Spleen (tissue), 13 donors: ENCODE measurements at places on chromosomes 2 and 18.

GRCh38 chr2:241603686-241604085 is 33.3 kb downstream of the THAP4 start:
- DNase-seq: no peak

DNA sequence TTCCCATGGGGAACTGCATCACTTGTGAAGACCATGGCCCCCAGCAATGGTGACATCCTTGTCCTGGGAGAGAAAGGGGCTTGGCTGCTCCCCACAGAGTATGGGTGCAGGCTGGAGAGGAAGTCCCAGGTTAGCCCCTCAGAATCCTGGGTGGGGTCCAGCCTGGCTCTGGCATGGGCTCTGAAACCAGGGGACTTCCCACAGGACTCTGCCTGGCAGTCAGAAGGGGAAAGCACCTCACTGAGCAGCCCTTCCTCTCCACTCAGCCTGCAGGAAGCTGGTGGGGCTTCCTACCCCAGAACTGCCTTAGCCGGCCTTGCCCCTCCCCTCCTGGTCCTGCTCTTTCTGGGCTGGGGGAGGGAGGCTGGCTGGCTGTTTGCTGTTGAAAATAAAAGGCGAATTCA is 3.7 kb downstream of the NEURL3 start:
- peak; percentile 75 for DNase-seq

- no peak for DNase-seq
Observed at GRCh38 chr2:219426068-219426443, 7.9 kb downstream of the DES start.

- no peak for DNase-seq
Observed at GRCh38 chr18:32668956-32669355, 103.9 kb downstream of the KLHL14 start.

DNA sequence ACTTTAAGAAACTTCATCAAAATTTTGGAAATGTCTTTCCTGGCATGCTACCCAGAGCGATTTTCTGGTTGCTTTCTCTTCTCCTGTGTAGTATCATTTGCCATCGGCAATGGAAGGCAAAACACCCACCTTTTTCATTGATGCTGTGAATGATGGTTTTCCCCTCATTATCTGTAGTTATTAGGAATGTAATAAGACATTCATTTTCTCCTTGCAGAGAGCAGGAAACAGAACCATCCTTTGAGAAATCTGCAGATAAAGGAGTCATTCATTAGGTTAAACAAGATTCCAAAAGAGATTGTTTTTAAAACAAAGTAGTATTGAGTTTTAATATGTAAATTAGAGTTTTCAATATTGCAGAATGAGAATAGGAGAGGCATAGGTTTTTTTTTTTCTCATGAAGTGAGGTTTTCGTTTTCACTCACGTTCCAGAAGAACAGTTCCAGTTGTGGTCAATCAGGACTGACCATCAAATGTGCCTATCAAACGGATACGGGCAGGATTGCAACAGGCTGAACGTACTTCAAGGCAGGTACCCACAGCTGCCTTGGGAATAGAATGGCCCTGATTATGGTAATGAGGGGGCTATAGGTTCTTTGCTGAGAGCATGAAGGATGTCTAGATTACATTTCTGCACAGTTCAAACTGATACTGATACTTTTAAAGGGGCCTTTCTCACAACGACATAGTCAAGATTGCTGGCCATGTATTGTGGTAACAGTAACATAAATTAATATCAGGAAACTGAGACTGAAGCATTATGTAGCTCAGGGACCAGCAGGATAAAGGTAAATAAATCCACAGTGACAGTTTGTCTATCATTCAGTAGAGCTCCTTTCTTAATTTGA is 49.8 kb upstream of the PLA2R1 start:
- DNase-seq: no peak

GRCh38 chr2:25383806-25384205 is 42.1 kb upstream of the DNMT3A start:
- no peak for DNase-seq

- no peak for DNase-seq
Observed at GRCh38 chr2:77642339-77642738, 120.2 kb upstream of the LRRTM4 start.
